ENCODE measurements at places on chromosomes 1 and 21.

GRCh38 chr1:156948708-156949107 is 28.3 kb downstream of the LRRC71 start:
- DNase-seq: no peak

- DNase-seq: no peak
Measured at GRCh38 chr21:14271641-14272040, 55.7 kb downstream of the RBM11 start.

DNA sequence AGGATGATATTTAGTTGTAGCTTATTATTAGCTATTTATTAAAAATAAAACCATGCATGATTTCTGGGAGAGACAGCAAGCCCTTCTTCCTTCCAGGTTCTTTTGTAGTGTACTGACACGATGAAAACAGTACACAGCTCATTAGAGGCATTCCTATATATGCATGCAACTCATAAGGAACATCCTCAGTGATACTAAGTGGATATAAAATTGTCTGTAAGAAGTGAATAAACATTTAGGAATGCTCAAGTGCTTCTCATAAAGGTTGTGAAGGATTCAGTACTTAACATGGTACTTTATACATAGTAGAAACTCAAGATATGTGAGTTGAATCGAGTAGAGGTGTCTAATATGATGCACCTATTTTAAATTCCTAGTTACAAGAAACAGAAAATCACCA is 287.7 kb downstream of the SDCCAG8 start:
- no peak for DNase-seq

DNA sequence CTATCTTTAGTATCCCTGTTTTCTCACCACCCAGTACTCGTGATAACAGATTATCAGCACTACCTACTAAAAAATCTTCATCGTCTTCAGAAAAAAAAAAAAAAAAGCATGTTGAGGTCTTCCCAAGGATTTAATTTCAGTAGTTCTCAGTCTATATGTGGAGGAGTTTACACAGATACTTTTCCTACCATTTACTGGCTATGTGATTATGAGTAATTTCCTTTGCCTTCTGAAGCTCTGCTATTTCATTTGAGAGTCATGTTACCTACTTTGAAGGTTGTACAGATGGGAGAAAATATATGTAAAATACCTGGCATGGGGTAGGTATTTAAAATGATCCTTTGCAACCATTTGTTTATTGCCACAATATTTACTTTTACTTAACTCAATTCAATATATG is 399.7 kb downstream of the NEGR1 start:
- no peak for DNase-seq

DNA sequence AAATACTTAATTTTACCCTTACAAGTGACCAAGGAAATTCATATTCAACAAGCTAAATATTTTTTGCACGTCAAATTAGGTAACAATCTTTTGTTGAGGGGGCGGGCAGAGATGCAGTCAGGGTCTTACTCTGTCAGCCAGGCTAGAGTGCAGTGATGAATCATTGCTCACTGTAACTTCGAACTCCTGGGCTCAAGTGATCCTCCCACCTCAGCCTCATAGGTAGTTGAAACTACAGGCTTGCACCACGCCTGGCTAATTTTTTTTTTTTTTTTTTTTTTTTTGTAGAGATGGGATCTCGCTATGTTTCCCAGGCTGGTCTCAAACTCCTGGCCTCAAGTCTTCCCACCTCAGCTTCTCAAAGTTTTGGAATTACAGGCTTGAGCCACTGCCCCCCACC is 26.5 kb downstream of the PHTF1 start:
- DNase-seq: no peak

DNA sequence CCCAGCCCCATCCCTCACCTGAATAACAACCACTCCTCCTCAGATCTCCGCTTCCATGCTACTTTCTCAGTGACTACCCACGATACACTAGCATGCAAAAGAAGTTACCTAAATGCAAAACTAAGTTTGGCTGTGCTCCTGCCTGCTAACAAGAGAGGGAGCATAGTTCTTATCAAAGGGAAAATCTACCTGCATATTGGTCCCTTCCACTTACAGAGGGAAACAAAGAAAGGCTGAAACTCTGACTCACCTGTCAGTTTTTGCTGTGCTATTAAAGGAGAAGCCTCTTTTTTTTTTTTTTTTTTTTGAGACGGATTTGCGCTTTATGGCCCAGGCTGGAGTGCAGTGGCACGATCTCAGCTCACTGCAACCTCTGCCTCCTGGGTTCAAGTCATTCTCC is 43.8 kb upstream of the RAVER2 start:
- no peak for DNase-seq

- no peak for DNase-seq
Measured at GRCh38 chr1:8541961-8542521, 224.1 kb downstream of the SLC45A1 start.

GRCh38 chr1:102500758-102501157 is 504.0 kb upstream of the OLFM3 start:
- no peak for DNase-seq

GRCh38 chr1:94783342-94784189 is 36.6 kb upstream of the SLC44A3 start:
- no peak for DNase-seq

- no peak for DNase-seq
Measured at GRCh38 chr1:29519108-29519787, 282.9 kb downstream of the PTPRU start.

DNA sequence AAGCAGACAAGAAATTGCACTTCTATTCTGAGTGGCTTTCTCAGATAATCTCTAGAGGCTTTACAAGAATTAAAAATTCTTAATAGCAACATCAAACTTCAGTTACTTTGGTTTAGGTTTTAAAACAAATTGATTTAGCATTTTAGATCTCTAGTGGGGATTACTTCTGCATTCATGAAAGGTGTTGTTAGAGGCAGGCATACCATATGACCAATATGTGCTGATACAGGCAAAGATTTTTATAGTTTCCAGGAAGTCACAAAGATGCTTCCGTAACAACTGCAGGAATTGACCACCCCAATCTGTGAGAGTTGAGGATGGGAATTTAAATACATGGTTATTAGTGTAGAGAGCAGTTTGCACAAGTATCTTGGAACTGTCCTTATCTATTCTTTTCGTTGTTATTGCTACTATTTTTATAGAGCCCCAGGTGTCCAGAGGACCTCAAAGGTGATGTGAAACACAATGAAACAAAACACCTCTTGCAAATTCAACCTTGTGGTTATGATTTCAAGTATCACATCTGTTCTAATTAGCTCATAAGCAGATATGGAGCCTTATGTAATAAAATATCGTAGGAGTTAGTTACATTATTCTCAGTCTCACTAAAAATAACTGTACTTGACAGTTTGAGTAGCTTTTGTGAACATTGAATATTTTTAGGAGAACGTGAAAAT is 512.7 kb upstream of the ADGRL4 start:
- DNase-seq: no peak

DNA sequence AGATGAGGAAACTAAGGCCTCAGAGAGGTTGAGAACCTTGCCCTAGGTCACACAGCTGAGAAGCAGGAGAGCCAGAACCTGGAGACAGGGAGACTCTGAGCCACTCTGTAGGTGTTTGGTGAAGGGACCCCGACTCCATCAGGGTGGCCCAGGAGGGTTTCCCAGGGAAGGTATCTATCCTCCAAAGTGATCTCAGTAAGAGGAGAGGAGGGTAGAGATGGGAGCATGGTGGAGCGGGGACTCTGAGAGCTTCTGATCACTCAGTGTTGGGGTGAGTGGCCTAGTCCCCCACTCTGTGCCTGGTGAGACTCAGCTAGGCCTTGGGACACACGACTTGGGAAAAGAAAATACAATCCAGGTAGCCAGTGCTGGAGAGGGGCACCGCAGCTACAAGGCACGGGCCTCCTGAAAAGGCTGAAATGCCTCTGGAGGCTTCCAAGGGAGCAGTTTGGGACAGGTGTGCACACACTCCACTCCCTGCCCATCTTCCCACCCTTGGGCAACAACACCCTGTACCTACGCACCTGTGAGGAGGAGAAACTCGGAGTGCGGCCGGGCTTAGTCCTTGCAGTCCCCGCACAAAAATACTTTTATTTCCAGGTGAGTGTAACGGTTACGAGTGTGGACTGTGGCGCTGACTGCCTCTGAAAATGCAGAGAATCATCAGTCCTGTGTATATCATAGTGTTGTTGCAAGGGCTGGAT is 80.8 kb downstream of the CAMK2N1 start:
- DNase-seq: no peak

- DNase-seq: no peak
Measured at GRCh38 chr1:73359001-73359400, 839.0 kb downstream of the LRRIQ3 start.

GRCh38 chr1:31985430-31985829 is 28.2 kb upstream of the KHDRBS1 start:
- DNase-seq: peak; percentile 52

DNA sequence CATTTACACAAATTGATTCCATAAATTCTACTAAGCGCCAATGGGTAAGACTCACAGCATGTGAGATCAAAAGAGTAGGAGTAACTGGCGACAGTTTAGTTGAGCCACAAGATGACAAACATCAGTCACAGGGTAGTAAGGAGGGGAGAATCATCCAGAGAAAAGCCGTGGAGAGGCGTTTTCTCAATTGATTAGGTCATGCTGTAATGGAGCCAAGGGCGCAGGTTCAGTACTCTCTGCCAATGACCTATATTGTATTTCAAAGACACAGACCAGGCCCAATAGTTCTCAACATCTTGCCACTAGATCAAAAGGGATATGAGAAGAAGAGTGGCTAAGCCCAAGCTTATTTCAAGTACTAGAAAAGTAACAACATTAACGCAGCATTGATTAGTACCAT is 467.5 kb downstream of the SMYD3 start:
- no peak for DNase-seq

GRCh38 chr1:206041640-206042039 is 11.3 kb upstream of the RHEX start:
- no peak for DNase-seq

DNA sequence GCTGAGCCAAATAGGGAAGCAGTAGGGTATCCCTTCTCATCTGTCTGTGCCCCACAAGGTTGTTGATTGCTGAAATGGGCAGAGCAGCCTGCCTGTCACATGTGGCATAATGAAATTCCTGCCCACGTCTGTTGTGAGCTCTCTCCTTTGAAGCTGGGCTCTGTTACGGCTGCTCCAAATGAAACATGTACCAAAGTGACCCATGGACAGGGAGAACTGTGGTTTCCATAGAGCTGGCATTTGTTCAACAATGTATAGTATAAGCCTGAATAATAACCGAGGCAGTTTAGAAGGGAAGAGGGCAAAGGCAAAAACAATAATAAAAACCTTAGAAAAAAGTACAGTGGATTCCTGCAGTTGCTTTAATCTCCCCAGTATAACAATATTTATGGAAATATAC is 149.7 kb downstream of the LYPLAL1 start:
- no peak for DNase-seq

- no peak for DNase-seq
Measured at GRCh38 chr1:223483511-223483910, 90.3 kb downstream of the CCDC185 start.

DNA sequence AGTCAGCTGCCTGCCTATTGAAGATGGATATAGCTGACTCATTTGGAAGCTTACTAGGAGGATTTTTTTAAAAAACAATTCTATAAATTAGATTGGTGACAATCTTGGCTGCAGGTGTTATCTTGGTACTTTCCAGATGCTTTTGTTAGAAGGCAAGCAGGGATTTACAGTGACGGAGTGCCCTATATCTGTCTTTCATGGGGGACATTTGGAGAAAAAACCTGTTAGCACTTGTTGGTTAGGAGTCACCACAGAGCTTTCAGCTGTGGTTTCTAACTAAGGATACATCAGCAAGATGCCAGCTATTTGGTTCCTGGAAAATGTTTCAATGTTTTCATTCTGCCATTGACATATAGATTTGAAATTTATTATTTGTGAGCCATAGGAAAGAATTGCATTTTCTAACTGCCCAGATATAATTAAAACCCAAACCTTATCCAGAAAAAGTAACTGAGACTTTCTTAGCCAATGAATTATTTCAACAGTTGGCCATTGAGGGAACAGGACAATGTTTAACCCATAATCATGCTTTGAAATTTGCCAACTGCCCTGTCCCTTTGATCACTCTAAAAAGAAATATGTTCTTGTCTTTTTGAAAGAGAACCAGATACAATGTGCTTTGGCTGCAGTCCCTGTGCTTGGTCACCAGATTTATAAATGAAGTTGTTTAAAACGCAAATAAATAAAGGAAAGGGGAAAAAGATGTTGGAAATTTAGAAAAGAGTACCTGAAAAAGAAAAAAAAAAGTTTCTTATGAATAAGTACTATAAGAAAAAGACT is 761.0 kb upstream of the CXADR start:
- no peak for DNase-seq

DNA sequence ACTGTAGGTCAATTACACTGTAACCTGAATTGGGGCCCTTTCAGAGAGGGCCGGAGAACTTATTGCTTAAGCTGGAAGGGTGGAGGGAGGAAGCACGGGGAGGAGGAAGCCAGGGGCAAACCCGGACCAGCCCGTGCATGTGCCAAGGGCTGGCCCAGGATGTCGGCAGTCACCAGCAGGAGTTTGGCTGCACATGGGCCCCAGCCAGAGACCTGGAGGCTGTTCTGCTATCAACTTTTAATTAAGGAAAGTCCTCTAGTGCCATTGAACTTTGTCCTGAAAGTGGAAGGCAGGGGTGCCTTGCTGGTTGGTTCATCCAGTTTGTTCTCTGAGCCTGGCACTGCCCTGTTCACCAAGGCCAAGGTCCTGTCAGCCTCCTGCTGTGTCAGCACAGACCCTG is 200.8 kb upstream of the VAMP3 start:
- no peak for DNase-seq

- DNase-seq: peak; percentile 31
Measured at GRCh38 chr1:153957744-153958110, 685 bp downstream of the CRTC2 start.

DNA sequence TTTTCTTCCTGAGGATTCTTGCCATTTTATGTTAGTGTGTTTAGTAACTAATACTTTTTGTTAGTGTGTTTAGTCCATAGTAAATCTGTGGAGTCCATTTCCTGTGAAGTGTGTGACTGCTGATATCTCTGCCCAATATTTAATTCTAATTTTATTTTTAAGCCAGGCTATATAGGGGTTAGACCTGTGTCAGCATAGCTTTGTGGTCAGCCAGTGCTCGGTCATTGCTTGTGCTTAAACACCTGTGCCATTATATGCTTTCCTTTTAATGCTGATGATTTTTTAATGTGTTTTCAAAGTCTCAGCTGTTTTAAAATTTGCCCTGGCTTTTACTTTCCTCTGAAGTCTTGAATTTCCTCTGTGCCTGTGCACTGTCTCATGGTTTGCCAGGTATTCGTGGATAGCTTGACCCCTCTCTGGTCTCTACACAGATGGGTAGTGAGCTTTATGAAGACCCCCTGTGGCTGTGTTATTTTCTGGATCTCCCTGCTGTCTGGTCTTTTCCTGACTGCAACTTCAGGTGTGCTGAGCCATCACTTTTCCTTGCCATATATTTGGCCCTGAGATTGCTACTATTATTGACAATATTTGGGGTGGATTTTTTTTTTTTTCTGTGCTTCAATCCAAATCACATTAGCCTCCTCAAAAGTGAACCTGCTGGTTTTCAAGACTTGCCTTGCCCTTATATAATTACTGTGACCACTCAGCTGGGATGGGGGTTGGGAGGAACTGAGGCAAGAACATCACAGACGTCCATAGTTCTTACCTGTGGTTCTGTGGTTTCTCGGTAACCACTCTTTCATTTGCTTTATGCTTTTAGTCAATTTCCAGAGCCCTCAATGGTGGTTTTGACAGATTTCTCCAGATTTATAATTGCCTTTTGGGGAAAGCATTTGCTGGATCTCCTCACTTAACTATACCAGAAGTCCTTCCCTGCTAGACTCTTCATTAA is 59.6 kb downstream of the RPS6KC1 start:
- DNase-seq: no peak
